ENCODE measurements at places on chromosomes 6 and 20.

DNA sequence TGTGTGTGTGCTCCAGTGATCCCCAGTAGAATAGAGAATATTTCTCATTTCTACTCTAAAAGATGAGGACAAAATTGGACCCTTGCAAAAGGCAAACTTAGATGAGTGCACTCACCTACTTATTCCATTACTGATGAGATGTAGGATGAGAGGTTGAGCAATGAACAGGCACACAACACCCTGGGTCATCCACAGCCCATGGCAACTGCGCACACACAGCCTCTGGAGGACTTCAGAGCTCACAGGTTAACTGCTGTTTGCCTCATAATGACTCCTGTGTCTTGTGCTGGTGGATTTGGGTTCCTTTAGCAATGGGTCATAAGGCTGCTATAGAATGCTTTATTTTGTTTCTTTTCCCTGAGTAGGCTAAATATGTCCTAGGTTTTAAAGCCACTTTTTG lies 103.6 kb upstream of the TNFAIP3 start:
- no peak for DNase-seq

- DNase-seq: no peak
Observed at GRCh38 chr20:52837378-52837777, 134.8 kb upstream of the TSHZ2 start.

- DNase-seq: no peak
Observed at GRCh38 chr6:7471171-7471570, 70.3 kb upstream of the DSP start.

DNA sequence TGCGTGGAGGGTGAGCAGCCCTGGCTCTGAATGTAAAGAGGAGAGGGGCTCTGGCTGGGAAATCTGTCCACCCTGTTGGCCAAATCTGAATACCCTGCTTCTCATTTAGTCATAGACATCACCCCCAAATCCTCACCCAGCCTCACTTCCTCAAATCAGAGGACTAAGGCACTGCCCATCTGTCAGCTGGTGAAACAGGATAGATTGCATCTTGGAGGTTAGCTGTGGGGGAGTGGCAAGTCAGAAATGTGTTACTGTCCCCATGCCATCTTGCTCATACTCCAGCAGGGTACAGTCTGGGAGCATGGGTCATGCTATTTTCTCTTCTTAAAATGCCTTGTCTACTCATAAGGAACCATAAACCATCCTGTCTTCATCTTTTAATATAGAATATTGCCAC lies 9.5 kb upstream of the DTNBP1 start:
- DNase-seq: no peak

- DNase-seq: peak; percentile 76
Observed at GRCh38 chr6:41066867-41067304, 5.3 kb downstream of the OARD1 start.

- no peak for DNase-seq
Observed at GRCh38 chr20:33348136-33348937, 53.0 kb downstream of the CDK5RAP1 start.

DNA sequence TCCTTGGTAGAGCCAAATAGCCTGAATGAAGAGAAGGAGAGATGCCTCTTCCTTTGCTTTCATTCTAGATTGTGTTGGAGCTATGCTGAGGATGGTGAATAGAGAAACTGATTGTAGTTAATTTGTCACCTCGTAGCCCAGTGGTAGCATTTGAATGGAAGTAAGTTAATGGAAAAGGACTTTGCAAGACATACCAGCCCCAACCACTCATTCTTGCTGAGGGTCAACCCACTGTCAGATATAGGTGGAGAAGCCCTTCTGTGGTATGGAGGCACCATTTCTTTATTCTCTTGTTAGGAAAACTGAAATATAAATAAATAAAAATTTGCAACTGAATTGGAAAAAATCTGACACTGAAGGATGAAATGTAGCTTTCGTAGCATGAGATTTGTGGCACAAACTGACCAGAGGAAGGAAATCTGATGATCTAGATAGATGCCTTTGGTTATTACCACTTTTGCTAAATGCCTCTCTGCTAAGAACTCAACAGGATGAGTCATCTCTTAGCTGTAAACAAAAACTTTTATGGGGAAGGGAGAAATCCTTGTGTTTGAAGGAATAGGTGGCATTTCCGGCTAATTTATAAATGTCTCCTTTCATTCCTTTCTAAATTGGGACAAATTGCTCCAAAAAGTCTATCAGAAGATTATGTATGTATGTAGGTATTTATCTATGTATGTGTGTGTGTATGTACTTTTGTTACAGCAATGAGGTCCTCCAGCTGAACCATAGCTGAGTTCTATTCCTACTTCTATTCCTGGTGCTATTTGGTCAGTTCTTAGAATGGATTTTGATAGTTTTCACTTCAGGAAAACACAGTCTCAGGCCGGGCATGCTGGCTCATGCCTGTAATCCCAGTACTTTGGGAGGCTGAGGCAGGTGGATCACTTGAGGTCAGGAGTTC lies 76.5 kb upstream of the SUPT3H start:
- no peak for DNase-seq

DNA sequence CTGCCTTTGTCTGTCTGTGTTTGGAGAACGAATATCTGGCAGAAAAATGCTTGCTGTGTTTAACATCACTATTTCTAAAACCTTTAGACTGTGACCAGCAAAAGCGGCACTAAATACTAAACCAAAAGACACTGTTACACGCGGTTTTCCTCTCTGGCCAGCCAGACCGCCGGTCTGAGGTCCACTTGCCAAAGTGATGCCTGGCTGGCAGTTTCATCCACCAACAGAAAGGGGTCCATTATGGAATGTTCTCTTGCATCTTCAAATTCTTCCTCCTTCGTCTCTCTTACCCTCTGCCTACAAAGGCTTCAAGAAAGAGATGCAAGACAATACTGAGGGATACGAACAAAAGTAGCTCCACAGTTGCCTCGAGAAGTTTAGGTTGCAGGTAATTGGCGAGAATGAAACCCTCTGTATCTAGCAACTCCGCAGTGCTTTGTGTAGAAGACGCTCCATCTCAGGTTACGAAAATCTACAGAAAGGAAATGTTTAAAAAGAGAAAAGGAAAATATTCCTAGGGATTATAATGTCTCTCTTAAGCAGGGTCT lies 176.6 kb downstream of the TRIM27 start:
- no peak for DNase-seq

GRCh38 chr6:110355727-110356126 lies 2.4 kb downstream of the METTL24 start:
- no peak for DNase-seq

DNA sequence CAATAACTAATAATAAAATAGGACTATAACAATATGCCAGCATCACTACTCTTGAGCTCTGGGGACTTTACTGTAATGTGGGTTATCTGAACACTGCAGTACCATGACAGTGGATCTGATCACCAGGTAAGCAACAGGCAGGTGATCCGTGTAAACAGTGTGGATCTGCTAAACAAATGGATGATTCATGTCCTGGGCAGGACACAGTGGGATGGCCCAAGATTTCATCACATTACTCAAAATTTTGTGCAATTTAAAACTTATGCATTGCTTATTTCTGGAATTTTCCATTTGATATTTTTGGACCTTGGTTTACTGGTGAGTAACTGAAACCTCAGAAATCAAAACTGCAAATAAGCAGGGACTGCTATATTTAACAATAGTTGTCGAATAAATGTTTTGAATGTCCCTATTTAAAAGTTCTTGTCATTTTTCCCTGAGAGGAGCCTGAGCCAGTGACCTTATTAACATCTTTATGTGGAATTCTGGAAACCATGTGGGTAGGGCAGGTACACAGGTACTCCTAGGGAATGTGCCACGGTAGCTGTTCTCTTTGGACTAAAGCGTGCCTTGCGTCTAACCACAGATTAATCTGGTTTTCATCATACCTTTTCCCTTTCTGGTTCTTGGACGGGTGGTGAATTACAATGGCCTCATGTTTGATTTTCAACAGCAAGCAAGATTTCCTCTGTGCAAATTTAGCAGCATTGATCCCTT lies 214.5 kb upstream of the SASH1 start:
- DNase-seq: no peak

- DNase-seq: no peak
Observed at GRCh38 chr20:13771853-13772453, 12.8 kb downstream of the ESF1 start.

- DNase-seq: no peak
Observed at GRCh38 chr6:85865420-85866369, 223.0 kb upstream of the SYNCRIP start.

- DNase-seq: no peak
Observed at GRCh38 chr6:14051355-14051754, 66.2 kb upstream of the CD83 start.

- DNase-seq: no peak
Observed at GRCh38 chr6:159125951-159126352, 43.2 kb upstream of the FNDC1 start.

GRCh38 chr6:84019141-84019841 lies 14.3 kb upstream of the MRAP2 start:
- DNase-seq: no peak
